Activated T-cell treated with anti-CD3 and anti-CD28 coated beads, Interleukin-2, amount 50 U/mL, for 72 hours (primary cell): ENCODE measurements at places on chromosomes 6 and 20. TPM values are rescaled to one million over a fixed set of nuclear protein-coding genes. Genes with fewer than 3 reads are reported as not detected.

DNA sequence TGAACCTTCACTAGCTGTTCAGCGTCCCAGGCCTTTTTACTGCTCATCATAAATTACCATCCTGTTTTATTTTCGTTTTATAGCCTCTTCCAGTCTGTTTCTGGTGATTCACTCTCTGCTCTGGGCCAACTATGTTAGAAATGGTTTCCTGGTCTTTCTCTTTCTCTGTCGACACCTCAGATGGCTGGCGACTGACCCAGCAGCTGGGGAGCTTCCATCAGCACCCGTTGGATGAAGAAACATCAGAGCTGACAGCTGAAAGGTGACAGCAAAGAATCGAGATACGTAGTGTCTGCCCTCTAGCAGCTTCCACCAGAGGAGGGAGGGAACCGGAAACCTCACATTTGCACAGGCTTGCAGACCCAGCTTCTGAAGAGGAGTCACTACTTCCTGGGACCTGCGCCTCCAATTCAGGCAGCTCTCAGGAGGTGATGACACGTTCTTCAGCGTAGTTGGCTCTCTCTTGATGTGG is 82.9 kb upstream of the MLN start:
- no peak overlapping the region for H3K4me3 ChIP-seq
- peaks cover 5% of the 10 kb centered on the region for H3K27me3 ChIP-seq
- no peak overlapping the region for H3K27ac ChIP-seq
- H3K36me3 ChIP-seq: no peaks in the 10 kb centered on the region

DNA sequence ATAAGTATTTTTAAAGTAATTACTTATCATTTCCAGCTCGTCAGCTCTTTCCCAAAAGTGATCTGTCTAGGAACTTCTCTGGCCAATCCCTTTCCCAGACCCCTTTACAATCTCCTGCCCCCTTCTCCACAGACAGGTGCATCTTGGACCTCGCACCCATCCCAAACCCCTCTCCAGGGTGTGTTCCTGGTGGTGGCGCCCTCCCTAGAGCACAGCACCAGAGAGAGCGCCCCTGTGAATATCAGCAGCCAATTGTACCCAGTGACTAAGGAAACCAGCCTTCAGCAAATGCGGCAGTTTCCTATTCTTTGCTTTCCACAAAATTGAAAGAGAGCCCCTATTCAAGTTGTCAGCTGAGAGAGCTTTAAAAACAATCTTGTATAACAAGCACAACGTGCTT is 157.7 kb downstream of the RNASET2 start:
- no peaks in the 10 kb centered on the region for H3K27me3 ChIP-seq
- no peak overlapping the region for H3K4me3 ChIP-seq
- H3K4me1 ChIP-seq: no peaks in the 10 kb centered on the region
- H3K36me3 ChIP-seq: no peaks in the 10 kb centered on the region
- H3K27ac ChIP-seq: no peak overlapping the region

DNA sequence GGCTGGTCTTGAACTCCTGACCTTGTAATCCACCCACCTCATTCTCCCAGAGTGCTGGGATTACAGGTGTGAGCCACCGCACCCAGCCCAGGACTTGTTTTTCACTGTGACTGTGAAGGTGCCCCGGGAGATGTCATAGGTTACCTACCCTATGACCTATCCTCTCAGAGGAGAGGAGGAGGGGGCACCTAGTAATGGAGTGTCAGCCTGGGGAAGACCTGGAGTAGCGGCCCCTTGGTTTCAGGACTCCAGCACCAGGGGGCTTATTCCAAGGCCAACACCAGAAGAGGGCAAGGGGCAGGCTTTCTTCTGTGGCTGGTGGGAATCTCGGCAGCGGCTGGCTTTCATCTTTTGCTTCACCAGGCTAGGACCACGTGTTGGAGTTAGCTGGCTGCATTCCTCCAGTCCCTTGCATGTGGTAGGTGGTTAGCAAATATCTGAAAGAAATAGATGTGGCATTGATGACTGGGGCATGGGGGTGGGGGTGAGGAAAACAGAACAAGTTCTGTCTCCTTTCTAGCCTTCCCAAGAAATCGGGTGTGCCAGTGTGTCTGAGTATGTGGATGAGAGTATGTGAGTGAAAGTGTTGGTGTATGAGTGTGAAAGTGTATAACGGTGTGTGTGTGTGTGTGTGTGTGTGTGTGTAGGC is 7.9 kb upstream of the ITPR3 start:
- no peak overlapping the region for H3K4me3 ChIP-seq
- no peak for DNase-seq

GRCh38 chr20:60948224-60948623 is 303.8 kb upstream of the CDH4 start:
- no peak overlapping the region for H3K4me3 ChIP-seq
- H3K36me3 ChIP-seq: no peaks in the 10 kb centered on the region
- no peak overlapping the region for H3K27ac ChIP-seq

DNA sequence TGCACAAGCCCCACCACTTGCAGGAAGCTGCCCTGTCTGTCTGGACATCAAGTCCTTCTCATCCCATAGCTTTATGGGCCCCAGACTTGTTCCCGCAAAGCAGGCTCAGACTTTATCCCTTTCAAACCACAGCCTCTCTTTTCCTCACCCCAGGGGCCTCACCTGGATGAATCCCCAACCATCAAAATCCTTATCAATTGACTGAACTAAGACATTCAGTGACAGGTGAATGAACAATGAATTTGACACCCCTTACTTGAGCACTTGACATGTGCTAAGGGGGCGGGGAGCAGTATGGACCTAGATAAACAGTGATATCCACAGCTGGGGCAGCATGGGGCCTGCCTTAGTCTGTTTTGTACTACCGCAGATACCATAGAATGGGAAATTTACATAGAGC is 5.0 kb downstream of the RAB44 start:
- no peak overlapping the region for H3K27ac ChIP-seq
- H3K27me3 ChIP-seq: peaks cover 25% of the 10 kb centered on the region
- H3K4me3 ChIP-seq: no peak overlapping the region
- peaks cover 10% of the 10 kb centered on the region for H3K4me1 ChIP-seq
- no peak for DNase-seq

DNA sequence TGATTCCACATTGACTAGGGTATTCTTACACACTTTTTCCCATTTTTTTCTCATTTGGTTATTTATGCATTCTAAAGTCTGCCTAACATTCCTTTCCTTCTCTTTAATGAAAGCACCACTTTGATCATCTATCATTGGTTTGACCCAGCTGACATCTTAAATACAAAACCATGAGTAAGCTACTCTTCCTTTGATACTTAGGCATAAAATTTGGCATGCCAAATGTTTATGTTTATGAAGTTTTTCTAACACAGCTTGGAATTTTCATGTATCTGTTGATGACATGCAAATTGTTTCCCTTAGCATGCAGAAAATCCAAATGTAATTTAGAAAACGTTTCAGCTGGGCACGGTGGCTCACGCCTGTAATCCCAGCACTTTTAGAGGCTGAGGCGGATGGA is 534.9 kb downstream of the QKI start:
- H3K27me3 ChIP-seq: peaks cover 31% of the 10 kb centered on the region
- H3K36me3 ChIP-seq: no peaks in the 10 kb centered on the region
- no peak overlapping the region for H3K4me3 ChIP-seq
- H3K4me1 ChIP-seq: no peaks in the 10 kb centered on the region
- no peak for DNase-seq

GRCh38 chr20:53884859-53885541 is 185.4 kb downstream of the BCAS1 start:
- peak overlapping the region; percentile 78 for H3K27ac ChIP-seq
- peak overlapping the region; percentile 75 for H3K4me3 ChIP-seq
- no peaks in the 10 kb centered on the region for H3K27me3 ChIP-seq
- peaks cover 72% of the 10 kb centered on the region for H3K4me1 ChIP-seq
- peak; percentile 59 for DNase-seq

DNA sequence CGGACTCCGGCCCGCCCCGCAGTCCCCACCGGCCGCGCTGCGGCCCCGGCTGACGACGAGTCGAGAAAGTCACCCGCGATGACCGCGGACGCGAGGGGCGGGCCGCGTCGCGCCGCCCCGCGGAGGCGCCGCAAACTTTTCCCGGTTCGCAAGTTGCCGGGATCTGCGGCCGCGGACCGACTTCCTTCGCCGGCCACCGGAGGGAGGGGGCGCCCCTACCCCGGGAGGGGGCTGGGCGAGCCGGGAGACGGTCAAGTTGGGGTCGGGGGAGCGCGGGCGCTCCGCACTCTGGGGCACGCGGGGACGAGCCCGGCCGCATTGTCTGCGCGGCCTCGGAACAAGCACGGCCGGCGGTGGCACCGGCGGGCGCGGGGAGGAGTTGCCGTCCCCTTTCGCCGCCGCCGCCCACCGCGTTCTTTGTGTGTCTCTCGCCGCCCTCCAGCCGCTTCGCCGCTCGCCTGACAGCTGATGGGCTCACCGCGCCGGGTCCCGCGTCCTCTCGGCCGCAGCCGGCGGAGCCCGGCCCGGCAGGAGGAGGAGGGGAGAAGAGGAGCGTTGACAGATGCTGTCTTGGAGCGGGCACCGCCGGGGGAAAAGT is 131.6 kb downstream of the OGFRL1 start:
- H3K36me3 ChIP-seq: no peaks in the 10 kb centered on the region
- H3K27me3 ChIP-seq: peaks cover 54% of the 10 kb centered on the region
- peak overlapping the region; percentile 62 for H3K4me3 ChIP-seq
- H3K27ac ChIP-seq: no peak overlapping the region
- no peak for DNase-seq

DNA sequence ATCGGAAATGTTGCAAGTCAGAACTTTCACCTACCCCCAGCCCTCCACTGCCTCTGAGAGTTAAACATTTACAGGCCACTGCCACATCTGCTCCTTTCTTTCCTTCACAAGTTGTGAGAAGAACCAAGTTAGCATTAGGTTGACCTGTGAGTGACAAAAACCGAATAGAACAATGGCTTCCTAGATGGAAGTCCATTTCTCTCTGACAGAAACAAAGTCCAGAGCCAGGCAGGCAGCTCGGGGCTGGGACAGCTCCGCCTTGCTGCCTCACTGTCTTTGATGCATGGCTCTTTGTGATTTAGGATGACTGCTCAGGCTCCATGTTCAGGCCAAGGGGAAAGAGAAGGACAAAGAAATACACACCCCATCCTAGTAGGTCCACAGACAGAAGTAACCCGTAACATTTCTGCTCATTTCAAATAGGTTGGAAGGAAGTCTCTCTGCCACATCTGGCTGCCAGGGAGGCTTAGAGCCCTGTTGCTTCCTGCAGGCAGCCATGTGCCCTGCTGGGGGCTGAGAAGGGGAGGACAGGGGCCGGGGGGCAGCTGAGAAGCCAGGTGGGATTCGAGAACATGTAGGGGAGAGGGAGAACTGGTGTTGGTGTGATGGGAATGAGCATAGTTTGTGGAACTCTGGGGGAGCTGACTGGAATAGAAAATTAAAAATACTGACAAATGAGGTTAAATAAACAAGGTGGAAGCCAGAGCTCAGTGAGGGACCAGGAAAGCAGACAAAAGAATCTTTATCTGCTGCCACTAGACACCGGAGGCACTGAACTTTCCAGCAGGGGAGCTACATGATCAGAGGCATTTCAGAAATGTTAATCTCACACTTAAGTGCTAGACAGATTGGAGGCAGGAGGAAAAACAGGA is 19.5 kb upstream of the IER3 start:
- no peak for DNase-seq
- peak overlapping the region; percentile 79 for H3K27ac ChIP-seq
- peak overlapping the region; percentile 37 for H3K4me3 ChIP-seq
- peaks cover 90% of the 10 kb centered on the region for H3K4me1 ChIP-seq
- H3K36me3 ChIP-seq: no peaks in the 10 kb centered on the region

- DNase-seq: no peak
- no peak overlapping the region for H3K27ac ChIP-seq
- no peak overlapping the region for H3K4me3 ChIP-seq
- peaks cover 45% of the 10 kb centered on the region for H3K27me3 ChIP-seq
These were observed 7.9 kb upstream of the BHLHE23 start for GRCh38 chr20:63014710-63015109.

DNA sequence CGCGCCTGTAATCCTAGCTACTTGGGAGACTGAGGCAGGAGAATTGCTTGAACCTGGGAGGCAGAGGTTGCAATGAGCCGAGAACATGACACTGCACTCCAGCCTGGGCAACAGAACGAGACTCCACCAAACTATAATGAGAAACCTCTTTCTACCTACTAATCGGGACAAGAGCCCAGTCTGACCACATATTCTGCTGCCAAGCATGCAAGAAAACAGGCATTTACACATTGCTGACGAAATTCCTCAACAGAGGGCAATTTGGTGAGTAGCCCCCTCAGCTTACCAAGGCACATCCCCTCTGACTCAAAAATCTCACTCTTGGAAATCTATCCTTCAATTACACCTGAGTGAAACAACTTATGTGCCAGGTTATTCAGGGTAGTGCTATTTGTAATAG is 81.2 kb downstream of the SLC23A2 start:
- no peak overlapping the region for H3K27ac ChIP-seq
- H3K36me3 ChIP-seq: no peaks in the 10 kb centered on the region
- no peak for DNase-seq

- H3K4me1 ChIP-seq: peaks cover 17% of the 10 kb centered on the region
- DNase-seq: no peak
- H3K36me3 ChIP-seq: no peaks in the 10 kb centered on the region
- no peak overlapping the region for H3K27ac ChIP-seq
- no peak overlapping the region for H3K4me3 ChIP-seq
These were observed 19.0 kb downstream of the TUBB2A start for GRCh38 chr6:3138341-3138740.

DNA sequence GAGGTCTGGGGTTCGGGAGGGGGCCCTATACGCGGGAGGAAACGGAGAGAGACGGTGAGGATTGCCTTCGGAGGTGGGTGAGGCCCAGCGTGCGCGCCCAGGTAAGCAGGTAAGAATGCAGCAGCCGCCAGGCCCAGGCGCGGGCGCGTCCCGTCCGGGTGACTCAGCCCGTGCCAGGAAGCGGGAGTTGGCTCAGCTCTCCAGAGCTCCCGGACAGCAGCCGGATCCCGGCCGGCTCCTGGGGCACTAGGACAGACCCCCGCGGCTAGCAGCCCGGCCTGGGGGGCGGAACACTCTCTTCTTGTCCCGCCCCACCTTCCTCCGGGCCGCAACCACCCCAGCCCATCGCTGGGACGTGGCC is 1.5 kb upstream of the MDFI start:
- H3K4me3 ChIP-seq: no peak overlapping the region
- peaks cover 64% of the 10 kb centered on the region for H3K27me3 ChIP-seq
- H3K4me1 ChIP-seq: peaks cover 6% of the 10 kb centered on the region
- no peak for DNase-seq
- H3K36me3 ChIP-seq: no peaks in the 10 kb centered on the region

DNA sequence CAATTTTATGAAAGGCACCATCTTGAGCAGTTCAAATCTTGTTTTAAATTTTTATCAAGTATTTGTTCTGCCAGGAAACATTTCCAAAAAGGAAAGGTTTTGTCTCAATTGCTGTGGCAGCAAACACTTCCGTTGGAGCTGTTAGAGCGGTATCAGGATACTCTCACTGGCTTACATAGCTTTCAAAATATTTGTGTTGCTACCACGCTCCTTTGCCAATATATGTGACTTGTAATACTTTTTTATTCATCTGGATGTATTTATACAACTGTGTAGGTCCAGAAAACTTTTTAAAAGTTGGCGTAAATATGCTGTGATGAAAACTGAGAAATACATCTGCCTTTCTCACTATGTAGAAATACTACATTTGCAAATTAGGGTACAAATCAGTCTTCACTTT is 37.8 kb upstream of the NHSL1 start:
- H3K4me3 ChIP-seq: no peak overlapping the region
- no peak overlapping the region for H3K27ac ChIP-seq
- H3K36me3 ChIP-seq: no peaks in the 10 kb centered on the region
- H3K27me3 ChIP-seq: peaks cover 24% of the 10 kb centered on the region
- DNase-seq: no peak

DCDC2 gene
- not detected for total RNA-seq

PRND gene
- not detected for total RNA-seq

DSP gene
- total RNA-seq: 0.32 TPM

IL20RA gene
- total RNA-seq: not detected

SLC22A1 gene
- total RNA-seq: 2.4 TPM

RIMS1 gene
- total RNA-seq: not detected

LY86 gene
- total RNA-seq: 0.39 TPM

COL19A1 gene
- total RNA-seq: 0.19 TPM
